Activated T-cell treated with anti-CD3 and anti-CD28 coated beads, Interleukin-2, amount 50 U/mL, for 72 hours (primary cell): ENCODE measurements at places on chromosomes 12 and 14.
A peak's percentile ranks its signal among the peaks of the same experiment; 100 is the strongest.

- no peak for DNase-seq
Measured at GRCh38 chr12:15206831-15207389, 14.3 kb downstream of the RERG start.

- DNase-seq, result peak; percentile 18
Measured at GRCh38 chr14:64763801-64764621, 59.8 kb downstream of the PLEKHG3 start.

- no peak for DNase-seq
Measured at GRCh38 chr12:99154216-99154982, 493.2 kb upstream of the GARIN6 start.

GRCh38 chr12:80925983-80926382 lies 11.8 kb downstream of the LIN7A start:
- no peak for DNase-seq

DNA sequence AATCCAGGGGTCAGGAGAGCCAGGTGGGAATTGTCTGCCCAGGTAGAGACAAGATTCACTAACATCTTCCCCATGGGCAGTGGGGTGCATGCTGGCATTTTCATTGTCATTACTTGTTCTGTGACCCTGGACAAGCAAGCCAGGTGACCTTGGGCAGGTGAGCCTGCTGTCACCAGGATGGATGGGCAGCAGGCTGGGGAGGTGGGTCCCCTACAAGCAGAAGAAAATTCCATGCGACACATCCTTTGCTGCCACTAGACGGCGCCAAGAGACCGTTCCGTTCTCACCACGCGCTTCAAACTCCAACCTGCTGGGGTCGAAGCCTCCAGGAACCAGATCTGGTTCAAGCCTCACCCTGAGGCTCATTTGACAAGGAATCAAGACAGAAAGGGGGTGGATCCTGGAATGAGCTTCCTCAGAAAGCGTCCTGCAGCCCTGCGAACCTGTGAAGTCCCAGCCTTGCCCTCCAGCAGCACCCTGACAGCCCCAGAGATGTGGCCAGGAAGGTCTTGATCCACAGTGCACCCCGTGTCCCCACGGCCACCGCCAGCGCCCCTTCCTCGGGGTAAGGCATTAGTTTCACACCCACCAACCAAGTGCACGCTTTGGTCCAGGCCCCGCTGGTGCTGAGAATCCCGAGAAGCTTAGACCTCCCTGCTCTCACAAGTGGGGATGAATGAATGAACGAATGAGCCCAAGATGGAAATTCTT lies 3.2 kb upstream of the DYNC1H1 start:
- DNase-seq, result peak; percentile 77

DNA sequence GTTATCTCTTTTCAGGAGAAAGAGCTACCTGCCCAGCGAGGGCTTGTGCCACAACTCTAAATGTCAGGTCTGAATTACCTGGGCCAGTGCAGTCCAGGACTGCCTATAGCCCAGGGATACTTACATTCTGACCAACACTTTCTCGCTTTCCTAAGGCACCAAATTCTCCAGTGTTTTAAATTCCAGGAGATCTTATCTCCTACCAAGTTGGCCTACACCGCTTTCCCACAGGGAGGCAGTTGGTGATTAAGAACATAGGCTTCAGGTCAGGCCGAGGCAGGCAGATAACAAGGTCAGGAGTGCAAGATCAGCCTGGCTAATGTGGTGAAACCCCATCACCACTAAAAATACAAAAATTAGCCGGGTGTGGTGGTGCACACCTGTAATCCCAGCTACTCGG lies 41.1 kb downstream of the RPS29 start:
- DNase-seq, result no peak

GRCh38 chr12:62697893-62698292 lies 231.3 kb downstream of the MON2 start:
- no peak for DNase-seq

- no peak for DNase-seq
Measured at GRCh38 chr12:85759091-85759490, 77.1 kb downstream of the RASSF9 start.
